ENCODE measurements at places on chromosomes 2 and 18. TPM values are rescaled to one million over a fixed set of nuclear protein-coding genes. Genes with fewer than 3 reads are reported as not detected.

Gene HOXD13
- total RNA-seq = not detected

Gene HOXD12
- not detected for total RNA-seq

Gene ARHGAP28
- total RNA-seq = 7.2 TPM

Gene MARCHF4
- total RNA-seq = not detected

Gene L3MBTL4
- total RNA-seq = 0.75 TPM

Gene NLRC4
- total RNA-seq = 0.47 TPM

Gene TUBB6
- total RNA-seq = 159 TPM

DNA sequence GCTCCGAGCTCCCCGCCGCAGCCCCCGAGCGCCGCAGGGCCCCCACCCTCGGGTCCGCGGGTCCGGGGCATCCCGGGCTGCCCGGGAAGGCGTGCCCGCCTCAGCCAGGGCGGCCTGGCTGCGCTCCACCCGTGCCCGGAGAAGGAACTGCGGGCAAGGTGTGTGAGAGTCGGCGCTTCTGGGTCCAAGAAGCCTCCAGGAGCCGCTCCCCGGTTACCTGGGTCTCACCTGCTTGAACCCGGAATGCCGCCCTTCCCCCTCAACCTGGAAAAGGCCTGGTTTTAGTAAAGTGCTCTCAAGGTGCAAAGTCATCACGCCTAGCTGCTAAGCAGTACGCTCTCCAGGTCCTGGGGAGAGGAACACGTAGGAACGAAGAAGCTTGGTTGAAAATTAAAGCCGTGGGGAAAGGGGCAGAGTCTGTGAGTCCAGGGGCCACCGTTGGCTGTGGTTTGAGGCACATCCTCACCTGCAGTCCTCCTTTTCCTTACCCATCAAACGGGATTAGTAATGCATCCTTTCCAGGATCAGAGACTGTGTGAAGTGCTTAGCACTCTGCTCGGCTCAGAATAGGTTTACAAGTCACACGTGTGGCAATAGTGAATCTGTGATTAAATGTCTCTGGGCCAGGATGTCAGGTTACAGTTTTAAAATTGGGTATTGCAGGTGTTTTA lies 1.2 kb downstream of the ASAP2 start:
- no peak for DNase-seq

DNA sequence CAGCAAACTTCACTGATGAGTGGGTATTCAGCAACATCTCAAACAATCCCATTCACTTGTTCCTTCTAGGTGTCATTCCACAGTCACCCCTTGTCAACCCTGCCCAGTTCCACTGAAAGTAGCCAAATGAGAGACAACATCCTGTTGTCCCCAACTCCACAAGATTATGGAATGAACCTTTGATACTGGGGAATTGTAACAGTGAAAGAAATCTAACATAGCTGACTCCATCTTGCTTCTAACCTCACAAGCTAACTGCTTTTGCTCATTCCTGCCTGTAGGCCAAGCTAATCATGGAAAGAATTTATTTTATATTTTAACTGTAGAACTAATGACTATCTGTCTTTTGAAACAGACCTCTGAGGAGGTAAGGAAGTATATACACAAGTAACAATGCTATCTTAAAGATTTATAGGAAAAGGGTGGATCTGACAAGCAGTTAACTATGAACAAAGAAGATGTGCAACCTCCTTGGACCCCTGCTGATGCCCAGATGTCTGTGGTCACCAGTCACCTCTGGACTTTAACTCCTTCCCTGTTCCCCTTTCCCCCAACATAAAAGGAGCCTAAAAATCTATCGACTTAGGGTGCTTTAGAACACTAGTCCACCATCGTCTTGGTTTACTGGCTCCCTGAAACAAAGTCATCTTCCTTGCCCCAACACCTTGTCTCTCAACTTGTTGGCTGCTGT lies 6.9 kb upstream of the ANXA4 start:
- DNase-seq = no peak

GRCh38 chr2:102366406-102367112 lies 11.0 kb downstream of the IL18R1 start:
- no peak for DNase-seq

- no peak for DNase-seq
Measured at GRCh38 chr2:37026050-37026449, 58.1 kb downstream of the HEATR5B start.

DNA sequence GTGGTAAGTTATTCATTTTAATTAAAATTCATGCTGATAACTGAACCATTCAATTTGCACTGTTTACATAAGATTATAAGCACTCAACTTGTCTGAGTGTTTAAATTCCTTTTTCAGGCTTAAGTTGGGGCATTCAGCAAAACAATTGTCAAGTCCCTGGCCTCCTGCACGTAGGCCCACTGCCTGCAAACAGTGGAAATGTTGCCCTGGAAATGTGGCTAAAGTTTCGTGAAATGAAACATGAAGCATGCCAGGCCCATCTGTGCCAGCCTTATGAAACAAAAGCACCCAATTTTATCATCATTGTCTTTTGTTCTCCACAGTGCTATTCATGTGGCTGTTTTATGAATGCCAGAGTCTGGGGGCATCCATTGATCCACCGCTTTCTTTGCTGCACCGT lies 163.7 kb downstream of the PTGR3 start:
- DNase-seq = no peak

GRCh38 chr18:45517181-45517741 lies 98.0 kb upstream of the SLC14A2 start:
- DNase-seq = peak; percentile 81

DNA sequence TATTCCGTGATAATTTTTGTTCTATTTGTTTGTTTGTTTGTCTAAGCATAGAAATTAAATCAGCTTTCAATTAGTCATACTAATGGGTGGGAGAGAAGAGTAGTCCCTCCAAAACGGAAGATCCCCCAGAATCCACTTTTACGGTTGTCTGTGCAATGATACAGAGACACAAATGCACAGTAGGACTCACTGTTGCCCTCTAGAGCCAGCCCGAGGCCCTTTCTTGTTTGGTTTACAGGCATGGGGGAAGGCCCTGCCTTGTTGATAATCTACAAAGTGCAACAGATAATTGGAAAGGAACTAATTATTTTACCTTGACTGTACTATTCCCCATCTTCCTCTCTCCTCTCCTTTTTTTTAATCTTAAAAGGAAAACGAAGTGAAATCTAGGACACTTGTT lies 121.1 kb downstream of the ACOXL start:
- DNase-seq = no peak

DNA sequence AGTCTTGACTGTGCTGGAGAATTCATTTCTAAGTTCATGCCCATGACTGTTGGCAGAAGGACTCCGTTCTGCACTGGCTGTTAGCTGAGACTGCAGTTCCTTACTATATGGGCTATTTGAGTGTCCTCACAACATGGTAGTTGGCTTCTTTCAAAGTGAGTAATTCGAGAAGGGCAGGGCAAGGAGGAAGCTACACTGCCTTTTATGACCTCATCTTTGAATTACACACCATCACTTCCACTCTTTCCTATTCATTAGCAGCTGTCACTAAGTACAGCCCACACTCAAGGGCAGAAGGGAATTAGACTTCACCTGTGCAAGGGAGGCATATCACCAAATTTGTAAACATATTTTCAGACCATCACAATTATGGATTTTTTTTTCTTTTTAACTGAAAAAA lies 55.9 kb upstream of the EPAS1 start:
- DNase-seq = no peak

DNA sequence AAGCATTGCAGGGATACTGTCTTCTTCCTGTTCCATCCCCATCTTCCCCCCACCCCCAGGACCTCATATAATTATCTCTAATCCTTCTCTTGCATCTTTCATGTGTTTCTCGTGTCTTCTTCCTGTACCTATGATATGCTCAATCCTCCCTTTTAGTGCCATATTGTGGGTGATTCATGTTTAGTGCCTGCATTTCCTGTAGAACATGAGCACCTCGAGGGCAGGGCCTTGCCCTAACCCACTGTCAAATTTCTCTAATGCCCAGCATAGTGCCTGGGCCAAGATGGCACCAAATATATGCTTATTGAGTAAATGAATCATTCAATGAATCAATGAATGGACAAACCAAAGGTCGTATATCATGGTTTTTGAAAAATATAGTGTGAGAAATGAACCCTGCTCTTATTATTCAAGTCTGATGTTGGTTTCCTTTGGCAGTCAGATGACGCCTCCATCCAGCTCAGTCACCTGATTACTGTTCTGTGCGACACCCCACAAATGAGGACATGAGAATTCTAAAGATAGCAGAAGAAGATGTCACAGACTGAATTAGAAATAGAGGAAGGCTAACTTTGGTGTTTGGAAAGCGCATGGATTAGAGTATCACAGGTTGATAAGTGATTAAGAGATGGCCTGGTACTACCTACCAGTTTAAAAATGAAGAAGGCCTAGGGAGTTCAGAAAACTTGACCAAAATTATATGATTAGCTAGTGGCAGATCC lies 278.4 kb downstream of the PRKCE start:
- DNase-seq = no peak

- DNase-seq = no peak
Measured at GRCh38 chr18:74742573-74743243, 145.0 kb downstream of the ZNF407 start.

GRCh38 chr2:212921061-212921460 lies 230.4 kb downstream of the IKZF2 start:
- no peak for DNase-seq

GRCh38 chr2:54377901-54378493 lies 78.1 kb upstream of the SPTBN1 start:
- no peak for DNase-seq

GRCh38 chr18:63962137-63962536 lies 7.7 kb upstream of the SERPINB8 start:
- DNase-seq = no peak

- DNase-seq = no peak
Measured at GRCh38 chr2:186445506-186445905, 40.6 kb upstream of the ZC3H15 start.

Data from heart left ventricle (tissue), 16 donors.